Activated CD4-positive, alpha-beta T cell treated with anti-CD3 and anti-CD28 coated beads, Interleukin-2, amount 50 U/mL, for 1 hour (primary cell): ENCODE measurements at places on chromosomes 16 and 17.

DNA sequence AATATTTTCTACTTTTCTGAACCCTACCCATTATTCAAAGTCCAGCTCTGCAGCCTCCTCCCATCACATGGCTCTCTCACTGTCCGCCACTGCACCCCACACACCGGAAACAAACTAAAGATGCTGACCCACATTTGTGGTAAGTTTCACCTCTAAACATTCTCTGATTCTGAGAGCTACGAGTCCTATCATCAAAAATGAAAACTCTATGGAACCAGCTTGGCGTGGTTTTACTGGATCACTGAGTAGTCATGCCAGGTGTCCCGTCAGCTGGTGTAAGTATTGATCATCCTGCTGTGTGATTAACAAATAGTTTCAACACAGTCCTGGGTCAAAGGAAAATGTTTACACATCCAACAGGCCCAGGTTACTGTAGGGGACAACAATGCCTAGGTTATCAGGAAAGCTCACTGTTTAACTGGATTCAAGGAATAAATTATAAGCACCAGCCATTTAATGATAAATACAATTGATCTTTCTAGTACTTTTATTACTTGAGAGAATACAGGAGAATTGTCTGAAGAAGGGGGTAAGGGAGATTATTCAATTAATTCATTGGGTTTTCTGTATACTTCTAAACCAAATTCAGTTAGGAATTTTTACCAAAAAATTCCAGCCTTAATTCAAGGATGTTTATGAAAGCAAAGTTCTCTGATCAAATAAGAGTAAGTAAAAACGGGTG lies 33.9 kb downstream of the CYTH1 start:
- no peak for DNase-seq

DNA sequence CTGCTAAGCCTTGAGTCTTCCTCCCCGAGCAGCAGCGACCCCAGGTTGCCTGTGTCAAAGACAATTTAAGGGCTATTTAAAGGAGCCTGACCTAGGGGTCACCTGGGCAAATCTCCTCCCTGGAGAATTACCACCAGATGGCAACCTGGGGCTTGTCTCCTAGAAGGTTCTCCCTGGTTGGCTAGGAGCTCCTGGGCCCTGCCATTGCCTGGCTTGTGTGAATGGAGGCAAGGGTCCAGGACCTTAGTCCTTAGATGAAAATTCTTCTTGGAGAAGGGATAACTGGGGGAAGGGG lies 51.3 kb upstream of the TAC4 start:
- no peak for DNase-seq

DNA sequence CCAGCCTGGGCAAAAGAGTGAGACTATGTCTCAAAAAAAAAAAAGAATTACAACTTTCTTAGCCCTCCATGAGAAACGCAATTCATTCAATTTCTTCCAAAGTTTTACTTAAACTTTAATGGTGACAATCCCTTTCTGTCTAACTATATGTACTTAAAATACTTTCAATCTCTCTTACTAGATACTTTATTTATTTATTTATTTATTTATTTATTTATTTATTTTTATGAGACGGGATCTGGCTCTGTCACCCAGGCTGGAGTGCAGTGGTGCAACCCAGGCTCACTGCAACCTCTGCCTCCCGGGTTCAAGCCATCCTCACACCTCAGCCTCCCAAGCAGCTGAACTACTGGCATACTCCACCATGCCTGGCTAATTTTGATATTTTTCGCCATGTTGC lies 108.1 kb downstream of the SPAG9 start:
- DNase-seq = no peak

GRCh38 chr16:48395375-48395774 lies 10.2 kb upstream of the SIAH1 start:
- no peak for DNase-seq

DNA sequence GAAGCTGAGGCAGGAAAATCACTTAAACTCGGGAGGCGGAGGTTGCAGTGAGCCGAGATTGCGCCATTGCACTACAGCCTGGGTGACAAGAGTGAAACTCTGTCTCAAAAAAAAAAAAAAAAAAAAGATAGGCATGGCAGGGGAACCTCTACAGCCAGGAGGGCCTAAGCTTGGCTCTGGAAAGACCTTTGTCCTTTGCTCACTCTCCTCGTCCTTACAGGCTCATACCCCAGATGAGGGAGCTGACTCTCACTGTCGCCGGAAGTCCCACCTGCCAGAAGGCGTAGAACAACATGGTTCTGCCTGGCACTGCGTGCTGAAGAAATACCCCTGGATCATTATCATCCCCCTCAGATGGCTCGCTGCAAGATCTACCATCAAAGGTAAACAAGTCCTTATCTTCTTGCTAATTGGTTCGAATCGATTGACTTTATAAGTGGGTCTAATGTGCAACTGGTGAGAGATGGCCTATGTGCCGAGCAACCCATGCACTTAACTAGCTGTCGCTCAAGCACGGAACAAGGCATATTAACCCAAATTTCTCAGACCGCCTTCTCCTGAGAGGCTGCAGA lies 29.7 kb downstream of the RTN4RL1 start:
- DNase-seq = no peak

DNA sequence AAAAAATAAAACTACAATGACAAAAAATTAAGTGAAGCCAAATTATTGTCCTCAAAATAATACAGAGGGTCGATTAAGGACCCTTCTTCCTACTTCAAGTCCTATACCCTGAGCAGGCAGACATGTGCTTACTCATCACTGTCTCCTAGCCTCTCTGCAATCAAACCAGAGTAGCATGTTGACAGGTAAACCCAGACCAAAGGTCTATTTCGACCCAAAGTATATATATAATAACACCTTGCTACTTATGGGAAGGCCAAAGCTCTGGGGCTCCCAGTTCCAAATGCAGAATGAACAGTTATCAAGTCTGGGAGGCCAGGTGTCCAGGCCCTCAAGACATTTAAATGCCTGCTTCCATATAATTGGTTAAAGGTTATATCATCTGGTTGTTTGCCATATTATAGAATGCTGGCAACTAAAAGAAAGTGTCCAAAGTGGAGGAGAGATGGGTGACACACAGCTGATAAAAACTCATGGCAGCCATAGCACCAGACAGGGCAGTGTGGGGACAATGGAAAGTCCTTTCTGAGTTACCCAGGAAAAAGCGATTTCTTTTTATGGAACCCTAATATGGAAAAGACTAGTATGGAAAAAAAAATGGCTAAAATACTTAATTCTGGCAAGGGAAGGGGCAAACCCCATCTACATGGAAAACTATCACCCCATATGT lies 53.6 kb downstream of the N4BP1 start:
- DNase-seq = no peak
